NCI-H1417 treated with DMSO at 0.1 percent for 48 hours (cell line): ENCODE measurements at places on chromosomes 4 and X.

DNA sequence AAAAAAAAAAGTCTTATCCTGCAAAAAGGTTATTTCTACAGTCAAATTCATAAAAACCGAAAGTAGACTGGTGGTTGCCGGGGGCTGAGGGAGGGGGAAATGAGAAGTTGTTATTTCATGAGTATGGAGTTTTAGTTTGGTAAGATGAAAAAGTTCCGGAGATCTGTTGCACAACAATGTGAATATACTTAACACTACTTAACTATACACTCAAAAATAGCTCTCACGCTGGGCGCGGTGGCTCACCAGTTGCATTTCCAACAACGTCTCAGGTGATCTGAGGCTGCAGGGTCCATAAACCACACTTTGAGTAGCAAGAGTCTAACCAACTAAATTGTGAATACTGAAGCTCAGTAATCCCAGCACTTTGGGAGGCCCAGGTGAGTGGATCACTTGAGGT, 52.4 kb downstream of the ANOS1 start:
- DNase-seq = no peak

- DNase-seq = no peak
Observed at GRCh38 chr4:158805635-158806471, 37.0 kb downstream of the FNIP2 start.

GRCh38 chrX:13284570-13284969, 35.3 kb downstream of the ATXN3L start:
- DNase-seq = no peak

GRCh38 chr4:90118527-90119195, 8.5 kb upstream of the CCSER1 start:
- no peak for DNase-seq

GRCh38 chr4:39814403-39815185, 116.7 kb downstream of the UBE2K start:
- no peak for DNase-seq

- DNase-seq = peak; percentile 60
Observed at GRCh38 chr4:95531141-95531540, 17.6 kb downstream of the UNC5C start.

GRCh38 chr4:101370663-101371210, 23.4 kb upstream of the PPP3CA start:
- DNase-seq = no peak

DNA sequence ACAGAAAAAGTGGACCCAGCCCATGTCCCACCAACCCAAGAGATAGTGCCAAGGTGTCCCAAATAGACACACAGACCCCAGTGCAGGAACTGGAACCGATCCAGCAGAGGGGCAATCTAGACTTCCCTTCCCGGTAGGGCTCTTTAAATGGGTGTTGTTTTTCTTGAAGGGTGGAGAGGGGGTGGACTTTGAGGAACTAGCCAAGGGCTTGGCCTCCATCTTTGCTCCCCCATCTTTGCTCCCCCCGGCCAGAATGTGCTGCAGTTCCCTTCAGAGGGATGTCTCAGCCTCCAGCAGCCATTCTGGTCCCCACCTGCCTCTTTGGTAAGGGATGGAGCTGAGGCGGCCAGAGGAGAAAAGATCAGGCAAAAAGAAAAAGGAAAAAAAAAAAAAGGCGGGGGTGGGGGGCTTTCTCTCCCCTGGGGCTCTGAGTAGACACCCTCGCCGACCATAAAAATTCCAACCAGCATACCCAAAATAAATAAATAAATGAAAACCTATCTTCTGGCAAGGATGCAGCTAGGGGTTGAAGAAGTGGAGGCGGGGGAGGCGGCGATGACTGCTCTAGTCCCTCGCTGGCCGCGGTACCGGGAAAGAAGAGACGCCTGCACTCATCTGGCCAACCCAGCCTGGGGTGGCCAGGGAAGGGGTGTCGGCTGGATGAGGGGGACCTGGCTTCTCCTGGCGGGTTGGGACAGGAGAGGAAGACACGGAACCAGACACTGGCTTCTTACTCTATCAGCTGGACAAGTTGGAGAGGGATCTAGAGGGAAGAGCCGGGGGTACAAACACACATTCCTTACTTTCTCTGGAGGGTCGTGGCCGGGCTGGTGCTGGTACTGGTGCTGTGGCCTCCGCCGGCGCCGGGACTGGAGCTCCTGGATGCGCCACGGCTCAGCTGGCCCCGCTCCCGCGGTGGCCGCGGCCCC, 38.5 kb upstream of the IQSEC2 start:
- no peak for DNase-seq

DNA sequence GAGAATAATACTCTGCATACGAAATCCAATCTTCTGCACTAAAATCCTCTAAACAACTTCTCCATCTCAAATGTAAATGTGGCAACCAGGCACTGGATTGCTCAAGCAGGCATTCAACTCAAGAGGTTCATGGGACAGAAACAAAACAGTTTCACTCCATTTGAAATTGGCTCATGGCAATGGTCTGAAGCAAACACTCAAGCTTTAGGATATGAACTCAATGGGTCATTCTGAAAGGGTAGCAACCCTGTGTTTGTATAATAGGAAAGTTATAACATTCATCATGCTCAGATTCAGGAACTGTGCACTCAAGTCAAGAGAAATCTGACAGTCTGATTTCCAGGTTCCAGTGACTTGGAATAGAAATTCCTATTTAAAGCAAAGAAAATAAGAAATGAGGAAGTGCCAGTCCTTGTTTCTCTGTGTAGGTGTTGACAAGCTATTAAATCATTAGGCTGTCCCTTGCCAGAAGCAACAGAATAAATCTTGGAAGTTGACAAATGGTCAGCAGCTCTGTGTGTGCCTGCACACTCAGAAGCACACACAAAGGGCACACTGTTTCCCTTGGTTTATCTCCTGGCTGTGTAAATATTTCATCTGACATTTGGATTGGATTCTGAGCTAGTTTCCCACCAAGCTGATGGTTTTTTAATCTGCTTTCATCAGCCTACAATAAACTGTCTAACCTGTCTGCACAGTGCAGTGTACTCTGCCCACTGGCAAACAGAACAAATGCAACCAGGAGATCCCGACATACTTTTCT, 75.9 kb upstream of the CITED1 start:
- DNase-seq = no peak

- DNase-seq = no peak
Observed at GRCh38 chr4:107166873-107167450, 130.8 kb upstream of the DKK2 start.

DNA sequence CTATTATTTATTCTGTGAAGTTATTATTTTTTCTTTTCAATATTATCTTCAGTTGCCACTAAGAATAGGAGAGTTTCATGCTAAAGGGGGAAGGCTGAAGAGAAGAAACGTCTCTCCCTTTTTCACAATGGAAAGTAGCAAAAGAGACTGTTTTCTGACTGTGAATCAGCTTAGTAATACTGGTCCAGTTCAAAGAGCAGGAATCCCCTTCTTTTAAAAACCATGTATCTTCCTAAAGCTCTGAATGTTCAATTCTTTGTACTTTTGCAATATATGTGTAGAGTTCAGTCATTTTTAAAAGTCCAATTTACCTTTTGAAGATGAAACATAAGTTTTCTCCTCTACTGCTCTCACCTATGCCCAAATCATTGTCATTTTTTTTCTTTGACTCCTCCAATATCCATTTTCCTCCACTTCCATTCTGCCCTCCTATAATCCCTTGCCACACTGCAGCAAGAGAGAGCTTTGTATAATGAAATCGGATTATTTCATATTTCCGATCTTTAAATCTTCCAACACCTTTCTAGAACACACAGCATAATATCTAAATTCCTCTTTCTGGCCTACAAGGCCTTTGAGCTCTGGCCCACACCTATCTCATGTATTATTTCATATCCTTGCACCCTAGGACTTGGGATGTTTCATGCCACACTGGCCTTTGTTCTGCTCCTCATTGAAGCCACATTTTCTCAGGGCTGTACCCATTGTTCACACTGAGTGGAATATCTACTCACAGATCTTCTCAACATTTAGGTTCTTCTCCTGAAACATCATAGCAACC, 195.3 kb downstream of the CAMK2D start:
- no peak for DNase-seq

DNA sequence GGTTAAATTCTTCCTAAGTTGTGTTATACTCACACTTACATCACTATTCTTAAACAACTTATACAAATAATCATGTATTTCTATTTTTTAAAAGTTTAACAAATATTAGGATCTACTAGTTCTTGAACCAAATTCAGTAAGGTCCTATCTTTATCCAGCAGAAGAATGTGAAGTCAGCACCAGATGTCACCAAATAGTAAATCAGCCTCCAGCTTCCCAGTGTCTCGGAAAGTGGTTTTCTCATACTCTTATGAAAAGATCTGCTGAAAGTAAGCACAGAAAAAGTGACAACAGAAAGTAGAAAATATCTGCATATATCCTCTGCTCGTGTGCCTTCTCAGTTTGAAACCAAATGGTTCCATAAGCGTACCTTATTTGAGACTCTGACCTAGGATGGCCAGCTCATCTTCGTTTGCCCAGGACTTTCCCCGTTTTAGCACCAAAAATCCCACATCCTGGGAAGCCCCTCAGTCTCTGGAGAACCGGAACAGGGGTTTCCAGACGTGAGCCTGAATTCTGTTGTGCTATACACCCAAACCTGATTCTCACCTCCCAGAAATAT, 98.0 kb upstream of the DCLK2 start:
- DNase-seq = no peak

- no peak for DNase-seq
Observed at GRCh38 chr4:20904966-20905365, 204.7 kb downstream of the PACRGL start.

DNA sequence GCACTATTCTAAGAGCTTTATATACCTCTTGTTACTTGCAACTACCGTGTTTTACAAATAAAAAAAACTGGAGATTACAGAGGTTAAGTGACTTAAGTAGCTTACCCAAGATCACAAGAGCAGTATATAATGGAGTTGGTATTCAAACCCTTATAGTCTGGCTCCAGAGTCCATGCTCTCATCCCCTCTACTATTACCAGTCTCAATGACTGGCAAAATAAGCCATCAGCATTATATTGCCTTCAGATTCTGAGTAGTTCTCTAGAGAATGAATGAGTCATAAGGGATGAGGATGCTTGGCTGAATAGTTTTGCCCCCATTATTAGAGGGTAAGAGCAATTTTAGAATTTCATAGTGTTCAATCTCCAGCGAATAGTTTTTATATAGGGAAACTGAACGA, 170.1 kb upstream of the ATOH1 start:
- no peak for DNase-seq

- DNase-seq = no peak
Observed at GRCh38 chrX:69813677-69814076, 197.8 kb downstream of the EDA start.

DNA sequence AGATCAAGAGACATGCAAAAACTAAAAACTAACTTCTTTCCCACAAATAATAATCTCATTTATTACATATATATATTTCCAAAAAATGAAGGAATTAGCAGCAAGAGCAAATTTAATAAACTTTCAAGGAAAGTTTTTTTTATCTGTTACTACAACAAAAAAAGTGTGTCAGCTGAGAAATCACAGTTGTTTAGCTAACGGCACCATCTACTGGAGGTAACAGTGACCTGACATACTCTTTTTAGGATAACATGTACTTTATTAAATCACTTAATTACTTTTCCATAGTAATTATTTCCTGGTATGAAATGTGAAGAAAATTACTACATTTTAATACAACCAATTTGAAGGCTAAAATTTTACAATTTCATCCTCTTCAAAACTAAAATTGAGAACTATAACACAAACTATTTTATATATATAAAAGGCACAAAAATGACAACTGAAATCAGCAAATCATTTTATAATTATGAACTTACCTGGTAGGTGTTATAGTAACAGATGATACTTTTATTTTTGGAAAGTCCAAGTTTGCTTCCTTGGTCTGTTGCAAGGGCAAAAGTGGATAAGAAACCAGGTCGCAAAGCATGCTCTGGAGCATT, 9.1 kb downstream of the LAMTOR3 start:
- peak; percentile 11 for DNase-seq

GRCh38 chr4:149951152-149951900, 126.9 kb upstream of the DCLK2 start:
- no peak for DNase-seq

DNA sequence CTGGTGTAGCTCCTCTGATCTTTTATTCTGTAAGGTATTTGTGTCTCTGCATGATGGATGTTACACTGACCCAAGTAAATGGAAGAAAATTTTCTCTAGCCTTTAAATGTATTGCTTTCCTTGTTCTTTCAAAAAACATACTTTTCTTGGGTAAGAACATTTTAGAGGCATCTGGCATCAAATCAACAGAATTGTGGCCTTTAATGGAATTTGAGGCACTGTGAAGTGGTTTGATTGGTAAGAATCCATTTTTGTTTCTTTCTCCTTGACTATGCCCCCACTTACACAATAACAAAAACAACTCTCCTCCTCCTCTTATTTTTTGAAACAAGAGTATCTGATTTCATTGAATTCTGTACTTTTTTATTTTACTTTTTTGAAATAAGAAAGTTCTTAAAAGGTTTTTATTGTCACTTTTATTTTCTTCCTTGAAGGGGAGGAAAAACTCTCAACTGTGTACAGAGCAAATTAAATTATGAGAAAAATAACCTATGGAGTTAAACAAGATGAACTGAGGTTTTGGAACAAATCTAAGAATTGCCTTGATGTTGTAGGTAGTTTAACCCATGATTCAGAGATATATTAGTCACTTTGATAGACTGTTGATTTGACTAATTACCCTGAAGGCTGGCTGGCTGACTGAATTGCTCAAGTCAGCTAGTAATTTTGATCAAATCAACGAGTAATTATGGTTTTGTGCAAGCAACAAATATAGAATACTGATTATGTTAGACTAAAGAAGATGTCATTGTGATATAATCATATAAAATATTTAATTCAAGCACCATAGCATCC, 146.4 kb downstream of the FHIP1A start:
- DNase-seq = no peak

DNA sequence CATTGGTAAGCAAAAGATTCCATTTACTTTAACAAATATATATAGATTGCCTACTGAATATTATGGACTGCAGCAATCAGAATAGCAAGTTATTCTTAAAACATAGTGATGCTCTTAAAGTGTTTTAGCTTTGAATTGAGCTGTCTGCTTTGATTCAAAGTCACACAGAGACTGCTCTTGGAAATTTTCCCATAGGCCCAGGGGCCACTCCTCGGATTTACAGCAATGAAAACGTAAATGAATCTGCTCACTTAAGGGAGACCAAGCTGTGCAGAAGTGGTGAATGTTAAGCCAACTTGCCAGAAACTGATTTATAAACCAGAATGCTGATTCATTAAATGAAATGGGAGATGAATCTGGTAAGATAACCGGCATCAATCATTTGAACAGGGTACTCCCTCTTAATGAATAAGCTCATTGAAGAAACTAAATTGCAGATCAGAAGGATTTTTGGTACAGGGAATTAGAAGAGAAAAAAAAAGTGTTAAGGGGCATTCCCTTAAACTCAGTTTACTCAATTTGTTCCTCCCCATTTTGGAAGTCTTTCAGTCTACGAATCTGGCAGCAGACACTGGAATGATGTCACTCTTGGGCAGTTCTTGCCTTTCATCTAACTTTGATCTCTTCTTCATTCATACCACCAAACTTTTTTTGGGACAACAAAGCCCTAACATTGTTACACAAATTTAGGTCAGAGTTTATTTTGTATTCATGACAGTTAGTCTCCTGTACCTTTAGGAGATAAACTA, 363.3 kb upstream of the MAGEB2 start:
- DNase-seq = no peak

GRCh38 chrX:41036668-41037326, 48.4 kb upstream of the USP9X start:
- DNase-seq = no peak
